Lung microvascular endothelial cell (primary cell): ENCODE measurements at places on chromosomes 1 and 21. TPM values are rescaled to one million over a fixed set of nuclear protein-coding genes. Genes with fewer than 3 reads are reported as not detected.
A peak's percentile ranks its signal among the peaks of the same experiment; 100 is the strongest.

- peak; percentile 66 for DNase-seq
Observed at GRCh38 chr1:94285031-94285654, 47.8 kb upstream of the ARHGAP29 start.

DNA sequence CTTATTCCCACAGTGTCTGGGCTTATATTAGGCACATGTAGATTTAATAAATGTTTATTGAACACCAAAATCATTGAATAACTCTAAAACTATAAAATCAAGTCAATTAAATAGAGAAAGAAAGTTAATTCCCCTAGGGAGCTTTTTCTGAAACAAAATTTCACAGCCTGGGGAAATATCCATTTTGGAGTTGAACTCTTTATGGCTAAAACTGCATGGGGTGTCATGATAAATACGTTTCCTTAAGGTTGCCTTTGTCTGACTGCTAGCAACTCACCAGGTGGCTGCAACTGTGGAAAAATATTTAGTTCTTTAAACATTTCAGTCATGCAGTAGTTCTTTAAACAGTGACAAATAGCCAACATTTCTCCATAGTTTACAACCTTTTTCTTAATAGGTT, 496.1 kb downstream of the LRRIQ3 start:
- no peak for DNase-seq

GRCh38 chr1:28031173-28031572, 57.2 kb downstream of the EYA3 start:
- DNase-seq, result peak; percentile 68

- DNase-seq, result peak; percentile 2
Observed at GRCh38 chr1:207654320-207654719, 9.4 kb downstream of the CR1L start.

DNA sequence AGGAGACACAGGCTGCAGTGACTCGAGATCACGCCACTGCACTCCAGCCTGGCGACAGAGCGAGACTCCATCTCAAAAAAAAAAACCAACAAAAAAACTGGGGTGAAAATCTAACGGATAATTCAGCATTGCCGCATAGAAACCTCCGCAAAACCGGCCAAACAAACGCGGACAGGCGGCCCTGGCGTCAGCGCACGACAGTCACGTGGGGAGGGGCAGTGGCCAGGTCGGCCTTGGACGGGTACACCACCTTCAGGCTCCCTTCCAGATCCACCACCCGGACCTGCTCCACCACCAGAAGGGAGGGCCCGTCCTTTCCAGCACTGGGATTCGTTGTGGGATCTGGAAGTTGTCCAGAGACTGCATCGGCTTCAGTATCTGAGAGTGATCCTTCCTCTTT, 8.4 kb downstream of the SMIM1 start:
- DNase-seq, result no peak

- DNase-seq, result no peak
Observed at GRCh38 chr1:25773441-25774125, 26.4 kb upstream of the SELENON start.

- no peak for DNase-seq
Observed at GRCh38 chr1:88695781-88696180, 11.7 kb downstream of the PKN2 start.

PGLYRP4 gene
- total RNA-seq, result not detected in 2 replicates

B3GALNT2 gene
- total RNA-seq, result 29.2 and 34.0 TPM in 2 replicates
